ENCODE measurements at places on chromosomes 3 and 15. TPM values are rescaled to one million over a fixed set of nuclear protein-coding genes. Genes with fewer than 3 reads are reported as not detected.

SAMD7 gene
- polyA plus RNA-seq = not detected

C3orf70 gene
- polyA plus RNA-seq = 8.2 TPM

FRMD4B gene
- polyA plus RNA-seq = 47.5 TPM

IQCB1 gene
- 34.1 TPM for polyA plus RNA-seq

ADGRG7 gene
- 0.10 TPM for polyA plus RNA-seq

BCHE gene
- 11.2 TPM for polyA plus RNA-seq

MESP2 gene
- 0.67 TPM for polyA plus RNA-seq

GAP43 gene
- polyA plus RNA-seq = 0.37 TPM

PPP1R14D gene
- 0.42 TPM for polyA plus RNA-seq

DNA sequence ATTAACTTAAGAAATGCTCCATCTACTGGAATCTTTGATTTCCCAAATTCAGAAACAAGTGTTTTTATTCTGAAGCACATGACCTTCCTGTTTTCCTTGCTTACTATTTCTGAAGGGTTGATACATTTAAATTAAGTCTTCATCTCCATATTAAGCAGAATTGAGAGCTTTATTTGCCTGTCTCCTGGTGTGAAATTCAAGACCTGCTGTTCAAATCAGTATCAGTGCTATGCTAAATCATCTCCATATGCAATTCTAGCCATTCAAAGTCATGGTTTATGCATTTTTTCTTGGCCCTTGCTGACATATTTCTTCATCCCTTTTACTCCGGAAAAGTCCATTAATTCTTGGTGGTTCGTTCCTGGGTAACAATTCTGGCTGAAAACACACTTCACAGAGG, 195.4 kb downstream of the ATP8B4 start:
- no peak for DNase-seq

- no peak for DNase-seq
These were observed 13.4 kb upstream of the SATB1 start for GRCh38 chr3:18438586-18438985.

DNA sequence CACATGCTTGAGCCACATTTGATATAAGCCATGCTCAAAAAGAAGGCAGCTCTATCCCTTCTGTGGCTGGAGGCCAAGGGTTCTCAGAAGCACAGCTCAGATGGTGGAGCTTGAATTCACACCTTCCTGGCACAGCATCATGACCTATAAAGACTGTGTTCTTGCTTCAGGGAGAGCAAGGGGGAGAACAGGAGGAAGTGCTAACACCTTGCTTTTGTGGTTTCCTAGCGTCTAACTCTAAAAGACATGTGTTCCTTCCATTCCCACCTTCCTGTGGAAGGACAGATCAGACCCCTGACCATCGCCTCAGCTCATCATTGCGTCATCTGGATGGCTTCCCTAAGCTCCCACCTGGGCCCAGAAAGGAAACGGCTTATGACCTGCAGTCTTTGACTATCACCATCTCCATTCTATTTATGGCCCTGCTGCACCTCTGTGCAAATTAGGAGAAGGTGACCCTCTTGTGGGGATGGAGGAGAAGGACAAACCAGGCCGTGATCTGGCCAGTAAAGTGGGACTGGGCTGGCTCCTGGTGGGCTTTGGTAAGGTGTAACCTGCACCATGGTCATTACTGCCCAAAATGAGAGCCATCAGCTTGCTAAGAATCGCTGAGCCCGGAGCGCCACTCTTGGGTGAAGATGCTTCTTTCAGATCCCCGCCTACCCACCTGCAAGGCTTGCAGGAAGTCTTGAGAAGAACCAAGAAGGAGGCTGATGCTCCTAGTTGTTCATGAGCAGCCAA, 128.5 kb downstream of the SERPINI1 start:
- DNase-seq = no peak

DNA sequence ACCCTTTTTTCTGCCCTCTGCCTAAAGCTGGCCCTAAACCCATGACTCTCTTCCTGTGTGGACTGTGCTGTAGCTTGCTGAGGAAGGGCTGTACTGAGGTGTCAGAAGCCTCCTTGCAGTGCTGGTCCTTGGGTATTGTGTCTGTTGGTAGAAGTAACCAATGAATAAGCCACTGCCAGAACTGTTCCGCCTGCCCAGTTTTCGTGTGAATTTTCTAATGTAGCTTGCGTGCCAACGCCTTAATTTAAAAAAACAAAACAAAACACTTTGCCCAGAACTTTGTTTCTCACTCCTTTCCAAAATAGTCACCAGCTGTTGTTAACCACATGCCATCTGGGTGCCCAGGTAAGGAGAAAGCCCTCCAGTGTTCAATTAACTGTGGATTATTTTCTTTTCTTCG, 101.9 kb downstream of the KLHL25 start:
- DNase-seq = no peak

DNA sequence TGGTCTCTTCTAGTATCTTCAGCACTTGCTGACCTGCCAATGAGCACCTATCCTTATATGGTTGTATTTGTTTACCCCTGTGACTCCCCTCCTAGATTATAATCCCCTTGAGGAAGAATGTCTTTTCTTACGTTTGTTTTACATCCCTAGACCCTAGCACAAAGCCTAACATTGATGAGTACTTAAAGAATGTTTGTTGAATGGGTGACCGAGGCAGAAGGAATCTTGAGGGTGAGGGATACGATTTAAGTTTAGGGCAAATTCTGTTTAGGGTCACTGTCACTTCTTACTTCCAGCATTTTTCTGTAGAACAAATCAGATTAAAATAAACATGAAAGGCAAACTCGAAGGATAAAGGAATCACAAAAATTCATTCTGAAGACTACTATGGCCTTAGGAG, 80.9 kb upstream of the FAM98B start:
- DNase-seq = no peak

- no peak for DNase-seq
These were observed 21.6 kb downstream of the PLA2G4B start for GRCh38 chr15:41860049-41860828.

GRCh38 chr15:64185146-64185911, 22.5 kb upstream of the PPIB start:
- DNase-seq = no peak

DNA sequence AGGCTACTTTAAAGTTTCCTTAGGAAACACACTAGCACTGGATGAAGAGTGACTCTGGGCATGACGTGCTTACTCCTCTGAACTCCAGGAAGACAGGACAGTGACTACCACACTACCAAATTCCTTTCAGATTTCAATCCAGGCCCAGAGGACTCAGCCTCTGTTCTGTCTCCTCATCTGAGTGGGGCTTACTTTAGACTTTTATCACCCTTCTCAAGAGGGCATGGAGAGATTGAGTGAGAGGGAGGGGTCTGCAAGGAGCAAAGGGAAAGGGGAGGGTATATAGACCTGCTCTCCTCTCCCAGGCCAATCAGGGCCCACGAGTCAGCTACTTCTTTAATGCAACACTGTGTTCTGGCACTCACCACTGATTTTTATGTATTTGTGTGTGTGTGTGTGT, 29.4 kb upstream of the RSL24D1 start:
- no peak for DNase-seq

DNA sequence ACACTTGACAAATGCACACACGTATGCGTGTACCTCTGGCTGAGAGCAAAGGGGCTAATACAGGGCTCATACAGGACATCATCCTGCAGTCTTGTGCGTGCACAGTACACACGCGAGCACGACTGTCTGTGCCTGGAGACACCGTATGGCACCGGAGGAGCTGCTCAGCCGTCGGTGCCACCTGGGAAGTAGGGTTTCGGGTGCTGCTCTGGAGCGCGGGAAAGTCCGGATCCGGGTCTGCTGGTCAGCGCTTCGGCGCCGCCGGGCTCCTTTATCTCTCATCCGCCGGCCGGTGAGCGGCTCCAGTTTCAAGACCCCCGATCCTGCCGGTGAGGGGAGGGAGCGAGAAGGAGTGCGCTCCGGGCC, 9.3 kb downstream of the FOXL2 start:
- no peak for DNase-seq

- no peak for DNase-seq
These were observed 3.6 kb upstream of the RBMS3 start for GRCh38 chr3:29277249-29277648.

DNA sequence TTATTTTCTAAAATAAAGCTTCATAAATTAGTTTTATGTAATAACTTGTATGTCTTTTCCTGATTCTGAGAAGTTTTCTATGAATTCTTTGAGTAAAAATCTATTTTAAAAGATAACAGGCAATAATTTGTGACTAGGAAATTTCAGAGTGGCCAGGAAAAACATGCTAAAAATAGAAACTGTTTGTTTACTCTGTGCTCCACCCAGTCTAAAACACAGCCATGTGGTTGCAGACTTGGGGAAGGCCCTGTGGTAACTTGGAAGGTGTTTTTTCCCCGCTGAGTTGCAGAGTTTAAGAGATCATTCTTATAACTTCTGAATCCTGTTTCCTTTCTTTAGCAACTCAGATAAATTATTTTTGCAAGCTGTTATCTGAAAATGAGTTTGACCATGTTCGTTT, 21.9 kb downstream of the PLCL2 start:
- DNase-seq = no peak

DNA sequence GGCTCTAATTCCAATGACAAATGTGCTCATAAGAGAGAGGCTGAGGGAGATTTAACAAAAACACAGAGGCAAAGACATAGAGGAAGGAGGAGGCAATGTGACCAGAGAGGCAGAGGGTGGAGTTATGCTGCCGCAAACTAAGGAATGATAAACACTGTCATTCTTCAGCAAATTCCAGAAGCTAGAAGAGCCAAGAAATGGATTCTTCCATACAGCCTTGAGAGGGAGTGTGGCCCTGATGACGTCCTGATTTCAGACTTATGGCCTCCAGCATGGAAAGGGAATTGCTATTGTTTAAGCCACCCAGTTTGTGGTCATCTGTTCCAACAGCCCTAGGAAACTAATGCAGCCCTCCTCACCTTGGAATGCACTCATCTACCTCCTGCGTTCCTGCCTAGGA, 30.5 kb downstream of the CD47 start:
- DNase-seq = no peak

- DNase-seq = peak; percentile 23
These were observed 621 bp downstream of the ANXA2 start for GRCh38 chr15:60396958-60397771.

- DNase-seq = no peak
These were observed 26.0 kb upstream of the EID1 start for GRCh38 chr15:48851956-48852355.

GRCh38 chr3:146543461-146544001, 876 bp downstream of the PLSCR1 start:
- DNase-seq = peak; percentile 29

DNA sequence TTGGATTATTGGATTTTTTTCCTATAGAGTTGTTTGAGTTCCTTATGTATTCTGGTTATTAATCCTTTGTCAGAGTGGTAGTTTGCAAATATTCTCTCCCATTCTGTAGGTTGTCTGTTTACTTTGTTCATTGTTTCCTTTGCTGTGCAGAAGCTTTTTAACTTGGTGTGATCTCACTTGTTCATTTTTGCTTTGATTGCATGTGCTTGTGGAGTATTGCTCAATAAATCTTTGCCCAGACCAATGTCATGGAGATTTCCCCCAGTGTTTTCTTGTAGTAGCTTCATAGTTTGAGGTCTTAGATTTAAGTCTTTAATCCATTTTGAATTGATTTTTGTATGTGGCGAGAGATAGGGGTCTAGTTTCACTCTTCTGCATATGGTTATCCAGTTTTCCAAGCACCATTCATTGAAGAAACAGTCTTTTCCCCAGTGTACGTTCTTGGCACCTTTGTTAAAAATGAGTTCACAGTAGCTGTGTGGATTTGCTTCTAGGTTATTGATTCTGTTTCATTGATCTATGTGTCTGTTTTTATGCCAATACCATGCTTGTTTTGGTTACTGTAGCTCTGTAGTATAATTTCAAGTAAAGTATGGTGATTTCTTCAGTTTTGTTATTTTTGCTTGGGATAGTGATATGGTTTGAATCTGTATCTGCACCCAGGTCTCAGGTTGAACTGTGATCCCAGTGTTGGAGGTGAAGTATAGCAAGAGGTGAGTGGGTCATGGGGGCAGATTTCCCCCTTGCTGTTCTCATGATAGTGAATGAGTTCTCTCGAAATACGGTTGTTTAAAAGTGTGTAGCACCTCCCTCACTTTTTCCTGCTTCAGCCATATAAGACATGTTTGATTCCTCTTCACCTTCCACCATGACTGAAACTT, 46.1 kb upstream of the TNFSF10 start:
- no peak for DNase-seq

DNA sequence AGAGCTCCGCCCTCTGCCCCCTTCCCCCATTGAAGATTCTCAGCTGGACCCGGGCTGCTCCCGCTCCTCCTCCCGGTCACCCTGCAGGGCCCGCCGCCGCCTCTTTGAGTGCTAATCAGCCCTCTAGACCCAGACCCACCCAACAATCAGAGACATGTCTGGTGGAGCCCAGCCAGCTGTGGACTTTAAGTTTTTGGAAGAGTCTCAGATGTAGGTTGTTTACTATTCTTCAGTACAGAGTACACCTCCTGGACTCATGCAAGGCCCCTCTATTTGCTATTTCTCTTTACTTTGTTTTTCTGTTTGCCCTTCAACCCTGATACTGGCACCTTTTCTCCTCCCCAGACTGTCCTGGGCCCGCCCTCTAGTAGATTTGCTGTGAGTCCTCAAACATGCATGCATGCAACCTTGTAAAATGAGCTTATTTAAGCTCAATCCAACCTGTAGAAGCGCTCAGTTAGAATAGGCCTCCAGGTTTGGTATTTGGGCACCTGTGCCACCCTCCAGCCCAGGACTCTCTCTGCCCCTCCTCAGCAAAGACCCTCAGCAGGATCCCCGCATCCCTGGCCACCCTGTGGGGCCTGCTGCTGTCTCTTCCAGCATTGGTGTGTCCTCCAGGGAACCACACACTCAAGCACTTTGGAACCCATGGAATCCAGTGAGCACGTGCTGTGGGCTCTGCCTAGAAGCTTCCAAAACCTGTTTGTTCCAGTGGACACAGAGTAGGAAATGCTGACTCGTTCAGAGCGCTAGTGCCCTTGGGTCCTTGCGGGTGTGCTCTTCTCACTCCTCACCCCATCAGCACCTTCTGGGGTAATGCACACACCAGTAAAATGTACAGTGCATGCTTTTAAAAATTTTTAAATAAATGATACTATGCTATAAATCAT, 4.6 kb downstream of the PRR23E start:
- no peak for DNase-seq

DNA sequence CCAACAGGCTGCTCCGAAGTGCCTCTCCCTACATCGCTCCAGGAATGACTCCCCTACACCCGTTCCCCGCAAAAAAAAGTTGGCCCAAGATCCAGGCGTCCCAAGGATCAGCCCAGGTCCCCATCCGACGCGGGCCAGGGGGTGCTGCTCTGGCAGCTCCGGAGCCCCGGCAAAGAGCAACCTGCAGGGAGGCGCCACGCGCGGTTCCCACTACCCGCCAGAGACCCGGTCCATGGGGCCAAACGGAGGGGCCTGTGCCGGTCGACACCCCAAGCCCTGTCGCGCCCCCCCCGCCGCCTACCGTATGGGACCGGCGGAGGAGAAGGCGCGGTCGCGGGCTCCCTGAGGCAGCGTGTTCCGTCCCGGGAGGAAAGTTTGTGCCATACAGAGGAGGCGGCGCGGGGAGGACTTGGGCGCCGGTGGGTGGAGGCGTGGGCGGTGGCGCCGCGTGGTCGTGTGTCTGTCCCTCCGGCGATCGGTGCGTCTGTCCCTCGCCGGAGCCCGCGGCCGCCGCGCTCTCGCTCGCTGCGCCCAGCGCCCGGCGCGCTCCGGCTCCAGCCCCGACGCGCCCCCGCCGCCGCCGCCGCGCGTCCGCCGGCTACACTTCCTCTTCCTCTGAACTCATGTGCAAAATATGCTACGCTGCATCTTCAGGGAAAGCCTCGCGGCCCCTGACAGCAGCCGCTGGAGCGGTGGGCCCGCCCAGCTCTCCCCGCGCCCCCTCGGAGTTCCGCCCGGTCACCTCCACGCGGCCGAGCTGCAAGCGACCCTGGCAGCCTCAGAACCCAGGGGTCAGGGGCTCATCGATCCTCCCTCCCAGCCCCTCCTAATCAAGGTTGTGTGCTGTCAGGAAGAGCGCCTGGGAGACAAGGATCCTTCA, at the start of gene RFTN1:
Gene RFTN1 (minus strand): TSS at position 559 of the 880 bp plus-strand sequence. CDS start 19,830 bp downstream, outside the sequence.
- no peak for DNase-seq

GRCh38 chr3:12437861-12438260, 46.4 kb upstream of the TSEN2 start:
- DNase-seq = no peak
